ENCODE measurements at places on chromosomes 6 and 20.

- no peak for DNase-seq
Observed at GRCh38 chr6:47298475-47298874, 11.2 kb downstream of the TNFRSF21 start.

- DNase-seq = no peak
Observed at GRCh38 chr20:36402708-36403107, 96.6 kb downstream of the DLGAP4 start.

- DNase-seq = no peak
Observed at GRCh38 chr6:31149827-31150447, 7.7 kb downstream of the CCHCR1 start.

DNA sequence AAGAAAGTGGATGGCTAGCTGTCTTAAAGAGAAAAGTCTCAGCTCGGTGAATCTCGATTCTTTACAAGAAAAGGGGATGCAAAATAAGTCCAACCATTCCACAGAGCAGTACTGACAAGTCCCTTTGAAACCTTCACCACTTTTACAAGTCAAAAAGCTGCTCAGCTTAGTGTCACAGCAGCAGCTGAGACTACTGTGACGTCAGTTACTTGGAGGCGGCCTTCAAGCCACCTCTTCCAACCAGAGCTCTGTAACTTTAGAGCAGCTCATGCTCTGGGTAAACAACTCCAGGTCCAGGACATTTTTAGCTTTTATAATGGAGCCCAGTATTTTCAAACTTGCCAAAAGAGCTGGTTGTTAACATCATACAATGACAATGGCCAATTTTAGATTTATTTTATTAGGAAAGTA, at the start of gene KIAA0408:
TSS of gene KIAA0408 (minus strand) at position 159 of the 411 bp plus-strand sequence. CDS start 5,408 bp downstream, outside the sequence.
- no peak for DNase-seq

- DNase-seq = no peak
Observed at GRCh38 chr6:169558378-169558773, 143.5 kb downstream of the WDR27 start.

- DNase-seq = no peak
Observed at GRCh38 chr6:166203641-166204222, 36.1 kb upstream of the TBXT start.

DNA sequence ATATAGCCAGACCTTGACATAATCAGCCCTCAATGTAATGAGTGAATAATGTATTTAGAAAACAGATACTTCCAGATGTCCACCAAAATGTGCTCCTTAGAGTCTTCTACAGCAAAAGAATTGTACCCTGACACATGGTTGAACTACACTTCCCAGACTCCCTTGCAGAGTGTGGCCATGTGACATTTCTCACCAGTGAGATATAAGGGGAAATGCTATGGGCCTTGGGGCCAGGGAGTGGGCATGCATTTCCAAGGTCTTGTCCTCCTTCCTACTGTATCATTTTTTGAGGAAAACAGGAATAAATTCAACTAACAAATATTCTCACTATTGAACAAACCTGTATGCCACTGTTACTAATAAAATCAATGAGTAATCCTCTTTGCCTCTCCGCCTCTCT, 211.4 kb upstream of the SMLR1 start:
- no peak for DNase-seq

- DNase-seq = no peak
Observed at GRCh38 chr6:89690944-89691324, 52.4 kb upstream of the LYRM2 start.

DNA sequence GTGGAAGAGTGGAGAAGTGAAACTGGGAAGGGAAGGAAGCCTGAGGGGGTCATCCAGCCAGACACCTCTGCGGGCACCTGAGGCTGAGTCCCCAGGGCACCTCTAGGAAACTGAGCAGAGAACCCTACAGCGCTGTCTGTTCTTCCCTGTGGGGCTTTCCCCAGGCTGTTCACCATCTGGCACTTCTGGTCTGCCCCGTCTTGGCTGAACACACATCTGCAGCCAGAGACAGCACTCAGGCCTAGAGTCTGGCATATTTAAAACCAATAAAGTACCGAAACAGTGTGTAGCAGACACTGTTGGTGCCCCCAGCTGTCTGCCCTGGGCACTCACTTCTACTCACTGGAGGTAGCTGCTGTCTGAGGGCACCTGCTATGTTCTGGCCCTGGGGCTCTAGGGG, 9.4 kb upstream of the ARFGEF2 start:
- DNase-seq = no peak

- no peak for DNase-seq
Observed at GRCh38 chr6:143867236-143867635, 3.0 kb downstream of the ZC2HC1B start.

GRCh38 chr20:55934146-55934545, 71.2 kb downstream of the CBLN4 start:
- DNase-seq = no peak

- DNase-seq = no peak
Observed at GRCh38 chr6:118187568-118188164, 280.6 kb downstream of the SLC35F1 start.

DNA sequence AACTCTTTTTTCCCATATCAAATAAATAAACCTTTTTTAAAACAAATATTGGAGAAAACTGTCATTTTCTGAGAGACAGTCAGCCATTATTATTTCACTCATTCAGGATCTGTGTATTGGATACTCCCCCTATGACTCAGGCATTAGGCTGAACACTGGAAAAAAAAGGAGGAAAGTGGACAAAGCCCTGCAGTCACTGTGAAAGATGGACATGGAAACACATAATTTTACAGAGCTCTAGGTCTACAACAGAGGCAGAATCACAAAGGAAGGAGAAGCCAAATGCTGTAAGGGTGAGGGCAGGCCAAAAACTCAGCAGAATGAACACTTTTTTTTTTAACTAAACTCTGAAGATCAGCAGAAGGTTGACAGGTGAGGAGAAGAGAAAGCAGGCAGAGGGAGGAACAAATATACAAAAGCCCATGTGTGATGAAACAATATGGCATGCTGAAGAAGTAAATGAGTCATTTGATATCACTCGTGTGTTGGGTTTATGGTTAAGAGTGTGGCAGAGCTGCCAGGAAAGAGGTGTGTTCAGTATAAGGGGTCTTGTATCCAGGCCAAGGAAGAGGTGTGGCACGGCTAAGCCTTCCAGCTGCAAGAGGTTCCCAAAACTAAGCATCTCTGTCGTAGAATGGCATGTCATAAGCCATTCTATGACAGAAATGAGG, 39.1 kb downstream of the EPB41L2 start:
- no peak for DNase-seq

DNA sequence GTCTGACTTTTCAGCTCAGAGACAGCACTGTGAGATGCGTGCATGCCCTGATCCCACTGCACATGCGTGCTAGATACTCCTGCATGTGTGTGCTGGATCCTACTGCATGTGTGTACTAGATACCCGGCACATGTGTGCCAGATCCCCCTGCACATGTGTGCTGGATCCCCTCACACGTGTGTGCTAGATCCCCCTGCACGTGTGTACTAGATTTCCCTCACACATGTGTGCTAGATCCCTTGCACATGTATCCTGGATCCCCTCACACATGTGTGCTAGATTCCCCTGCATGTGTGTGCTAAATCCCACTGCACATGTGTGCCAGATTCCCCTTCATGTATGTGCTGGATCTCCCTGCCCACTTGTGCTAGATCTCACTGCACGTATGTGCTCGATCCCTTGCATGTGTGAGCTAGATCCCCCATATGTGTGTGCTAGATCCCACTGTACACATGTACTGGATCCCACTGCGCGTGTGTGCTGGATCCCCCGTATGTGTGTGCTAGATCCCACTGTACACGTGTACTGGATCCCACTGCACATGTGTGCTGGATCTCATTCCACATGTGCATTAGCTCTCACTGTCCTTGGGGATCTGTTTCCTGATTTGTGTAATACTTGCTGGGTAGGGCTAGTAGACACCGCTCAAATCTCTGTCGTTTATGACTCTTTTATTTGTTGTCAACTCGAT, 214.6 kb downstream of the SMOC2 start:
- DNase-seq = no peak

DNA sequence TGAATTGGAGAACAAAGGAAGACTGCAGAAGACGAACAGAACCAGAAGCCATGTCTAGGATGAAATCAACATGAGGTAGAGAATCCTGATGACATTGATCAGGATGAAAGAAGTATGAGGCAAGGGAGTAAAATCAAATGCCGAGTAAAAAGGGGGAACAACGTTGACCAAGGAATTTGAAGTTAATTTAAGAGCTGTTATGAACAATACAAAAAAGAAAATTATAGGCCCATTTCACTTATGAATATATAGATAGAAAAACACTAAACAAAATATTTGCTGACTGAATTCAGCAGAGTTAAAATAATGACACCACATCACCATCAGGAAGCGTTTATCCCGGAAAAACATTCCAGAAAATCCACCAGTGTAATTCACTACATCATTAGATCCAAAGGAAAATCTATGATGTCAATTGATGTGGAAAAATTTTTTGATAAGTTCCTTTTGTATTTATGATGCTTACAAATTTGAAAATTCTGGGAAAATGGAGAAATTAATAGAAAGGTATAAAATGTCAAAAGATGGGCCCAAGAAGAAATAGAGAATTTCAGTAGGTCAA, 8.1 kb upstream of the CCN5 start:
- no peak for DNase-seq

DNA sequence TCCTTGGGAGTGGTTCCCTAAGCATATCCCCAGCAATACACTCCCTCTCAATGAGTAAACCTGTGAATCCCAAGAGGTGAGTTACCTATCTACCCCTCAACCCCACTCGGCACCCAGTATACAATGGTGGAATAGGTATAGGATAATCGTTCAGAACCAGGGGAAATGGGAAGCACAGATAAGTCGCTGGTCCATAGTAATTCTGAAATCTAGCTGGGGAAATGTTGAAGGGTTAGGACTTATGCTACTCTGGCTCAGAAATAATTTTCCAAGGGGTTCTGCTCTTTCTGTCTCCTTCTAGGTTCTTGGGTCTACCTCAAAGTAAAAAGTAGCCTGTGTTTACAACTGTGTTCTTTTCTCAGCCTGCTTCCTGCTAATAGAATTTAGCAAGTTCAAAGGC, 62.3 kb upstream of the NNAT start:
- no peak for DNase-seq

GRCh38 chr6:33192105-33192646, at the start of gene COL11A2:
Gene COL11A2 (minus strand): TSS chr6:33192467. CDS start chr6:33192240, 227 bp downstream.
- DNase-seq = no peak

- DNase-seq = no peak
Observed at GRCh38 chr6:158960026-158960425, 40.0 kb downstream of the RSPH3 start.

DNA sequence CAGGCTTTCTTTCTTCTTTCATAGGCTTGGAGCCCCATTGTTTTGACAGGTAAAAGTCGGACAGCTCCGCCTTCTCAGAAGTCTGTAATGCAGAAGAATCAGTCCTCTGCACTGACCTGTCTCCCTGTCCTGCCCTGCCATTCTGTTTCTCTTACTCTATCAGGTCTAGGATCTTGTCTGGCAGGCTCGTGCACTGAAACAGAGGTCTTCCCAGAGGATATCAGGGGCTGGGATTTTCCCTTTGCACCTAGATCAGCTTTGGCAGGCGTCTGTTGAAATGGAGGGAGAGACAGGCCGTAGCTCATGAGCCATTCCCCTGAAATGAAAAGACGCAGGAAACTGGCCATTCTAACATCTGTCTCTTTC, 25.0 kb downstream of the KIF3B start:
- no peak for DNase-seq

- DNase-seq = no peak
Observed at GRCh38 chr6:127860723-127861122, 40.1 kb downstream of the THEMIS start.
